ENCODE measurements at places on chromosomes 4 and X.

DNA sequence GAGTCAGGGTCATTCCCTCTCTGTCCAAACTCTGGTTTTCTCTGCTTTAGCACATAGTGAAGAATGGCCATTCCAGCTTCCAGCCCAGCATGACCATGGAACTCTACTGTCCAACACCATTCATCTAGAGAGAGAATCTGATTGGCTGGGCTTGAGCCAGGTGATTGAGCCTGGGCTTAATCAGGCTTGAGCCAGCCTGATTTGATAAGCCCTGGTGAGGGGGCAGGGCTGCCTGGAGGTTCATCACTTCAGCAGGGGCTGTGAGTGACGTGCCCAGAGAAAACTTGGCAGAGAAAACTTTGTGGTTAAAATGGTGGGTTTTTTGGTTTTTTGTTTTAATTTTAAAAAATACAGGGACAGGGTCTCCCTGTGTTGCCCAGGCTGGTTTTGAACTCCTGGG is 62.5 kb downstream of the KIAA0232 start:
- DNase-seq, result no peak

- DNase-seq, result no peak
These were observed 22.5 kb downstream of the PPA2 start for GRCh38 chr4:105451346-105451745.

- no peak for DNase-seq
These were observed 57.6 kb downstream of the DTHD1 start for GRCh38 chr4:36338973-36339372.

- no peak for DNase-seq
These were observed 161.5 kb upstream of the WDR1 start for GRCh38 chr4:10278071-10278470.

- DNase-seq, result no peak
These were observed 50.6 kb upstream of the PHOX2B start for GRCh38 chr4:41799126-41799525.

GRCh38 chr4:165440415-165441158 is 61.8 kb downstream of the CPE start:
- no peak for DNase-seq

- no peak for DNase-seq
These were observed 51.9 kb upstream of the DCTD start for GRCh38 chr4:182968917-182969650.

DNA sequence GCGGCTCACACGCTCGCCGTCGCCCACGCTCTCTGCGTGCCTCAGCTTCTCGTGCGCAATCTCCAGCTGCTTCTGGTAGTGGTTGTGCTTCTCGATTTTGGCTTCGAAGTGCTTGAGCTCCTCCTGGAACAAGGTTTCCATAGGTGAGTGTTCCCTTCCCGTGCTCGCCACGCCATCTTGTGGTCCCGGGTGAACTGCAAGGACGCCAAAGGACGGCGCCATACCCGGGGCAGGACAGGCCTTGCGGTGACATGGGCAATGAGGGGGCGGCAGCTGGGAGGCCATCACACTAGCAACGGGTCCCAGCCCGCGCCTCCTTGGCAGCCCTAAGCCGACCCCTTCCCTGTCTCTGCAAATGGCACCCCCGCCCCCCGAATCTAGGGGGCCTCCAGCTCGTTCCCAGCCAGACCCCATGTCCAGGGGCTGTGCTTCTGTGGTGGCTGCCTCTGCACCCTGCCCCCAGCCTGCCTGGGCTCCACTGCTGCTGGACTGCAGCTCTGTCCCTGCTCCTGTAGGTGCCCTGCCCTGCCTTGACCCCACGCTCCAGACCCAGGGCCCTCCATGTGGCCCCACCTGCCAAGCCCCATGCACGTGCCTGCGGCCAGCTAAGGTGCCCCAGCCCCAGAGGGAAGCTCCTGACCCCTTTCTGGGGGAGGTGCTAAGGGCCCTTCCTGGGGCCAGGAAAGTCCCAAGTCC is 17.3 kb downstream of the LRPAP1 start:
- DNase-seq, result no peak

DNA sequence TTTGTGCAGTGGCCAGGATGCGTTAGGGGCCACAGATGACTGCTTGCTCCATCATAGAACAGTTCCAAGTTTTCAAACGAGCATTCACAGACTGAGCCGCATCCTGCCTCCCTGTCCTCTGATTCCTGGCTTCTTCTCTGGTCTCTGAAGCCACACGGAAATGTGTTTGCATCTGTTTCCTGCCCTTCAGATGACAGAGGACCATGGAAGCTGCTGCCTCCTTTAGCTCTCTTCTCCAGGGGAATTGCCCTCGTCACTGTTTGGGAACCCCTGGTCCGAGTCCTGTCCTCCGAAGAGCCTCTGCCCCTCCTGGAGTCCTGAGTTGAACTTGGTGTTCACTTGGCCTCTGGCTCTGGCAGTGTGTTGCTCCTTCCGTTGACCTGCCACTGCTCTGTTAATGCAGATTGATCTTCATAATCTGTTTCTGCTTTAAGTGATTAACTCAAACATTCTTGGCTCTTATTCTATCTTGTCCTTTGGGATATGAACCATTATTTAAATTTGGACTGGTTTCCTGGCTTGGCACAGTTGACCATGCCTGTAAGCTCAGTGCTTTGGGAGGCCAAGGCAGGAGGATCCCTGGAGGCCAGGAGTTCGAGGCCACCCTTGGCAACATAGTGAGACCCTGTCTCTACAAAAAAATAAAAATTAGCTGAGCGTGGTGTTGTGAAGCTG is 96.0 kb downstream of the PTTG2 start:
- no peak for DNase-seq

GRCh38 chr4:113065629-113066028 is 16.2 kb downstream of the ANK2 start:
- no peak for DNase-seq

GRCh38 chrX:134679221-134679620 is 20.9 kb upstream of the PLAC1 start:
- DNase-seq, result no peak
